ENCODE measurements at places on chromosomes 4 and X. TPM values are rescaled to one million over a fixed set of nuclear protein-coding genes. Genes with fewer than 3 reads are reported as not detected.

Gene MAGEA11
- total RNA-seq, result not detected

Gene PAGE5
- total RNA-seq, result not detected

Gene MGAT4D
- total RNA-seq, result not detected

Gene GAGE12H
- total RNA-seq, result not detected

Gene HTATSF1
- 78.5 TPM for total RNA-seq

Gene PNMA6A
- total RNA-seq, result 8.6 TPM

Gene ZNF157
- 0.12 TPM for total RNA-seq

Gene UBE2A
- total RNA-seq, result 44.0 TPM

Gene ASB5
- not detected for total RNA-seq
